RWPE1 (cell line): ENCODE measurements at places on chromosomes 12 and 14.

DNA sequence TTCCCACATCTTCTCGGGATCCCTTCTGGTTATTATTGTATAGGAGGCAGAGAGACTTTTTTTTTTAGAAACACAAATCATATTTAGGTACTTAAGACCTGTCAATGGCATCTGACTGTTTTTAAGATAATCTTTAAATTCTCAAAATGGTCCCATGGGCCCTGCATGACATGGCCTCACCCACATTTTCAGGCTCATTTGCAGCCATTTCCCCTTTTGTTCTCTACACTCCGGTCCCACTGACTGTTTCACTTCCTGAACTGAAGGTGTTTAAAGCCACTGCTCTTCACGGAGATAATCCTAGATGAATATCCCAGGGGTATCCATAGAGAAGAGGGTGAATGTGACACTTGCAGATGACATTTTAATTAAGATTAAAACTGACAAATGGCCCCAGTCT is 12.3 kb upstream of the C12orf71 start:
- no peak for DNase-seq

GRCh38 chr12:69739287-69740191 is 879 bp downstream of the RAB3IP start:
- peak; percentile 34 for DNase-seq

DNA sequence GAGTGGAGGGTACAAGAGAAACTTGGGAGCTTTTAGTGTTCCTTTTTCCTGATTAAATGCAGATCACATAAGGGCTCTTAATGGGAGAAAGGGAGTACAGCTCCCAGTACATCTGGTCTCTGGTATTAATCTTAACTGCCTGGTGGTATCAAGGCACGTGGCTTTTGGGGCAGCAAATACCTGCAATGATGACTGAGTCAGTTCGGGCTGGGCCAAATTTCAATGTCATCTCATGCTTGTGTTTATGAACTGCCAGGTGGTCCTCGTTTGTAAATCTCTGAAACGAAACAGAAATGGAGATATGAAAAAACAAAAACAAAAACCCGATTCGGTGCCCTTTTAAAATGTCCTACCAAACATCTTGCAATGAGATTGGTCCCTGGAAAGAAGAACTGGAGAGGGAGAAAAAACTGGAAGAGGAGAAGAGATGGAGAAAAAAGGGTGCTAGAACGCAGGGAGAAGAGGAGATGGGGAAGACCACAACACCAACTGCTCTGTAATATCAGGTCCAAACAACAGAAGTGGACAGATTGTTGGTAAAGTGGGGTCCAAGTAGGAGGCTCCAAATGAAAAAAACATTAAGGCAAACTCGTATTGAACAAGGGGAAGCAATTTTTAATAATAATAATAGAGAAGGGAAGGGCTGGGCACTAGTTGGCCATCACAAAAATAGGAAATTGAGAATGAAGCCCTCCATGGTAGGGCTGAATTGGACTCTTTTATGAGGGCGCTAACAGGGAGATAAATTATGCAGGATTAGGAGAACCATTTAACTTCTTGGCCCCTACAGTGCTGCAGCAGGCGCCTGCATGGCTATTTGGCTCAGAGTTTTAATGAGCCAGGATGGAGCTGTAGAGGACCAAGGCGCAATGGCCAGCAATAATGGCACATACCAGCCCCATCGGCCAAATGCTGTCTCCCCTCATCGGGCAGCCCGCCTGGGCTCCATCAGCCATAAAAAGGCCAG is 45.4 kb upstream of the NPFF start:
- no peak for DNase-seq

DNA sequence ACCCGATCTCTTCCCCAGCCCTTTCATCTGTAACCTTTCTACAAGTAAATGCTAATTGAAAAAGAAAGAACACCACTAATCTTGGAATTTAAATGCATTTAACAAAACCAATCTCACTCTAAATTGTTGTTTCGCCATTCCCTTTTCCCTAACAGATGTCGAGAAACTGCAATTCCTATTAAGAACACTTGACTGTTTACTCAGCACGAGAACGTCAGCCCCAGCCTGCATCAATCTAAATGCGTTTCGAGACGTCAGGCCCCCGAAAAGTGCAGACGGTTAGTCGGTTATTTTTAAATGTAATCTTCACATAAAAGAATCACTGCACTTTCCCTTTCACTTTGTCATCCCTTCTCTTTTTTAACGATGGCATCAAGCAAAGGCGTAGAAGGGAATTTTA is 837.6 kb downstream of the VRK1 start:
- DNase-seq, result no peak

- DNase-seq, result no peak
These were observed 2.4 kb downstream of the PRKD1 start for GRCh38 chr14:29925101-29925722.

DNA sequence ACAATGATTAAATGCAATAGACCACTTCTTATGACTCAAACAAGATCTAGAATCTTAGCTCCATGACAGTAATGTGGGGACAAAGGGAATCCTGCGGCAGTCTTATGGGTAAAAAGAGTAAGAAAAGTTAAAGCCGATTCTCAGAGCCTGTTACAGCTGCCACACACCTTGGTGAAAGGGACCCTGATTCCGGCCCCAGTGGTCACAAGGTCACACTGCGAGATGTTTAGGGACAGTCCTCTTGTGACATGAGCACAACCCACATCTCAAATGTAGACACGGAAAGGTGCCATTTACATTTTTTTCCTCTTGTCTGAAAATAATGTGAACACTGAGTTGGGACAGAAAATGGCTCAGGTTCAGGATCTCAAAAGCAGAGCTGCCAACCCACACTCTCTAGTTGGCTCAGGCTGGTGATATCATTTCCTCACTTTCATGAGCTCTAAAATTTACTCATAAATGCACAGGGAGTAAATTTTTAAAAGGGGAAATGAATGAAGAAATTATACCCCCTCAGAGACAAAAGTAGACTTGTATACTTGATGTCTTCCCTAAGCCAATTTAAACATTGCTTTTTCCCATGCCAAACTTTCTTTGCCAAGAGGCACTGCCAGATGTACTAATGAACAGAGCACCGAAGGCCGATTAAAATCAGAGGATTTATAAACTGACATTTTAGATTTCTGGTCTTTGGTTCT is 113.1 kb upstream of the OVCH1 start:
- DNase-seq, result no peak

GRCh38 chr12:52216807-52217206 is 16.2 kb upstream of the KRT7 start:
- DNase-seq, result no peak

GRCh38 chr14:21780429-21781084 is 106.9 kb upstream of the OR4E1 start:
- no peak for DNase-seq

- peak; percentile 45 for DNase-seq
These were observed 156.7 kb downstream of the TMTC3 start for GRCh38 chr12:88298761-88299242.

GRCh38 chr12:106673141-106673540 is 90.3 kb downstream of the RFX4 start:
- no peak for DNase-seq

- no peak for DNase-seq
These were observed 9.4 kb downstream of the WASHC3 start for GRCh38 chr12:102052192-102053061.

GRCh38 chr14:52338051-52338681 is 24.1 kb downstream of the PTGER2 start:
- DNase-seq, result peak; percentile 75
